ENCODE measurements at places on chromosomes 2 and 18.

DNA sequence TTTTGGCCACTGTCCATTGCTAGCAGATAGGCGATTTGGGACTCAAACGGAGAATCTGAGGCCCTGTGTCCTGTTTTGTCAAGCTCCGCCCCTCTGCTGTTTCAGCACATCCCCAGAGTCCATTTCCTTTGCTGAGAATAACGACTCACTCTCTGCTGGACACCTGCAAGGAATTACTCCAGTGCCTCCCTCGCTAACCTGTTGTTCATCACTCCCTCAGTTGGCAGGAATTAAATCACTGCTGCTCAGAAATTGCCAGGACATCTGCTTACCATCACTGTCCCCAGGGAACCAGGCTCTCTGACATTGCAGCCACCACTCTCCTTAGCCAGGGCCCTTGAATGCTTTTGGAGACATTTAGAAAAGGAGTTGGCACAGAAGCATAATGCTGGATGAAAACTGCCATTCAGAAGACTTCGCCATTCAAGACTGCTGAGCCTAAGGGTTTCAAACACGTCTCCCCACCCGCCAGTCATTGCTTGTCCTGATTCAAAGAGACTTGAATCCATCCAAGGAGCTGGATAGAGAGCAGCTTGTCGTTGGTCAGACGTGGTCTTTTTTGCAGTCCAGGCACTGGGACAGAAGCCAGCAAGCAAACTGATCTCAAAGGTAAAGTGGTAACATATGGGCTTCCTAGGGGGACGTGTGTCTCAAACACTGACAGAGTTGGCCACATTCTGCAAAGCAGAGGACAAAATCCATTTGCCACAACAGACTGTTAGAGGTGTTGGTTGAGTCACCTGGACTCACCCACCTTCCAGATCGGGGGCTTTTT, 155.3 kb downstream of the UXS1 start:
- no peak for DNase-seq

- DNase-seq: no peak
These were observed 259.6 kb upstream of the UBE2E3 start for GRCh38 chr2:180720829-180721228.

- DNase-seq: no peak
These were observed 66.7 kb upstream of the ZFP36L2 start for GRCh38 chr2:43292851-43293743.

DNA sequence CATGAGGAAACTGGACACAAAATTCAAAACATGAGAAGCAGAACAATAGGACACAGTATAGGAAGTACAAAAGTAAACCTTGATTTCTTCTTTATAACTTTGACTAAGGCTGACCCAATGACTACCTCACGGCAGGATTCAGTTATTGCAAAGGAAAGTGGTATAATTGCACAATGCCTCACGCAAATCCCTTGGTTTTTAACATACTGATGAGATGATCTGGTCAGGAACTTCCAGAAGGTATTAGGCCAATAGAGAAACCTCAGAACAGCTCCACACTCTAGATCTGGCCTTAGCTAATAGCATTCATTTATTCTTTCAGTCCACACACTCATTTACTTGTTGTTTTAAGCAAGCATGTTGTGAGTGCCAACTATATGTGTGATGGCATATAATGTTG, 1526.9 kb upstream of the ACVR2A start:
- no peak for DNase-seq

- DNase-seq: no peak
These were observed 248.7 kb upstream of the TNP1 start for GRCh38 chr2:217108575-217109027.

DNA sequence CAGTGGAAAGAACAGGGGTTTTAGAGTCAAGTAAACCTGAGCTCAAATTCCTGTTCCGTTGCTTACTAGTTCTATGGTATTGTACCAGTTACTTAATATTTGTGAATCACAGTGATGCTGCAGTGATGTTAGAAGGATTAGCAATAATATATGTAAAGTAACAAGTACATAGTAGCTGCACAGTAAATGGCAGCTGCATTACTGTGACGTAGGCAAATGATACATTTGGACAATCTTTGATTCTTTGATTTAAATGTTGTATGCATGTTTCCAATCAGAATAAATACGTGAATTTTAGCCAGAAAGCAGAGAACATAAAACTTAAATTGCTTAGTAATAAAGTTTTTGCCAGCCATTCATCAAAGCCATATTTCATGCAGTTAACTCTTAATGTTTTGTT, 243.0 kb downstream of the ERBB4 start:
- DNase-seq: no peak

DNA sequence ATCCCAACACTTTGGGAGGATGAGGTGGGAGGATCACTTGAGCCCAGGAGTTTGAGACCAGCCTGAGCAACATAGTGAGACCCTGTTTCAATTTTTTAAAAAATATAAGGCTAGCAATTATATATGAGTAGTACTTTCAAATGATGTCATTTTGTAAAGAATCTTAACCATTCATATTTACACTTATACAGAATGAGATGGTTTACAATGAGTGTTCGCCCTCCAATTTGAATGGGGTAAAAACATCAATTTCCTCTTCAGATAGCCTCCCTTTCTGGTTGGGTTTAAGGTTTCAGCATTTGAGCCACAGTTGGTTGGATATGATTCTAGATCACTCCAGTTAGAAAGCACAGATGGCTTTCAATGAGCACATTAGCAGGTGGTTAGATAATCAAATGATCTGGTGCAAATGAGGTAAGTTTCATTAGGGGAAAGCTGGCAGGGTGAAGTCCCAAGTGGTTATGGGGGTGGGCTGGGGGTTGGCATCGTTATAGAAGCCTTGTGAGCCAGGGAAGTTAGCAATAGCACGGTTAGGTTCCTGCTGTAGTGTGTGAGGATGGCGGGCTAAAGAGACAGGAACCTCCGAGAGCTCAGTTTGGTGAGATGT, 63.9 kb downstream of the TRPM8 start:
- no peak for DNase-seq

GRCh38 chr2:233743464-233744259, 14.8 kb downstream of the UGT1A3 start:
- no peak for DNase-seq

DNA sequence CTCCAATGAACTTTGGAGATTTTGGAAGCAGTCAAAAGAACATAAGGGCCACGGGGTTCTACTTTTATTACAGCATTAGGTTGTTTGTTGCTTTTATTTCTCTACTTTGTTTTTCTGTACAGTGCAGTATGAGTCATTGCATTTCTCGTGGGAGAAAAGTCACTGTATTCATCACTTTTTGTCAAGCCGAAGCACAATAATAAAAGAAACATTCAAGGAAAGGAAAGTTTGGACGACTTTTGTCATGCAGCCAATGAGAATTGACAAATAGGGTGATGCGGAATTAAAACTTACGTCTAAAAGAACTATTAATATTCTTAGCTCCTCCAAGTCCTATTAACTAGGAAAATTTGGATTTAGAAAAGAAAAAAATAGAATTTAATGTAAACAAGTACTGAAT, 209.9 kb downstream of the TMEM182 start:
- no peak for DNase-seq

GRCh38 chr18:9329471-9329870, 5.1 kb upstream of the TWSG1 start:
- no peak for DNase-seq

DNA sequence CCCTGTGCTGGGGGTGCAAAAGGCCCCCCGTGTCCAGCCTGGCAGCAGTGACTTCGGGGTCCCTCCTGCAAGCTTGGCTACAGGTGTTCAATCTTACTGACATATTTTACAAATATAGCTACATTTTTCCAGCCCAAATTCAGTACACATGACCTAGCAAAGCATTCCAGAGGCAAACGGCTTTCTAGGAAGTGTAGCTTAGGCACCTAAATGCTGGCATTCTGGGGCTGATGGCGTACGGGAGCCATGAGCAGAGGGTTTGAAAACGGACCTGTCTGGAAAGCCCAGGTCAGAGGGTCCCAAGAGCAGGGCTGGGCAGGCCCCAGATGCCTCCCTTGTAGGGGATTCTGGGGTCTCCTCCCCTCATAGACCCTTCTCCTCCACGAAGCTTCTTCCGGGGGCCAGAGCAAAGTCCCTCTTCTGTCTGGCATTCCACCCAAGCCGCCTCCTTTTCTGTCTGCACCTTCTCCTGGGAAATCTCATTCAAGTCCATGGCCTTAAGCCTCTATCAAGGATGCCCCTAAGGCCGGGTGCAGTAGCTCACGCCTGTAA, 63.3 kb upstream of the ASAP2 start:
- no peak for DNase-seq

DNA sequence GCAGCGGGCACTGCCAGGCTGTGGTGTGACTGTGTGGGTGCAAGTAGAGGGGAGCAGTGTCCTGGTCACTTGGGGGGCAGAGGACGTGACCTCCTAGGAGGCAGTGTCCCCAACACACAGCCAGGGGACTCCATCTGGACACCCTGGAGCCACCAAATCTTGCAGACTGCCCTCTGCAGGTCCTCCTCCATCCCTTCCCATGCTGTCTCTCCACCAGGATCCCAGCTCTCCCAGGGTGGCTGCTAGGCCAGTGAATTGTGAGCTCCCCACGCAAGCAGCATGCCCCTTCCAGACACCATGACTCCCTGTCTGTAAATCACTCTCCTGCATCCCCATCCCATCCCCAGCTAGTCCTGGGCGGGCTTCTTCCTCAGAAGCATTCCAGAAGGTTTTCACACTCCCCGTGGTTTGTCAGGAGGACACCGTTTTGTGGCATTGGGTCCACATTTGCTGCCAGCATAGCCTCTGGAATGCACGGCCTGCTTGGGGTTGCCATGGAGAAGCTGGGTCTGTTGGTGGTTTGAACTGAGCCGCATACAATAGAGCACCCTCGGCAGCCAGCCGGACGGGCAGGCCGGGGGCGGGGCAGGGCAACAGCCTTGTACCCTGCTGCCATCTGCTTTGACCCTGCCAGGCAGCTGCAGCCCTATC, 210.7 kb downstream of the KLHL29 start:
- DNase-seq: no peak

GRCh38 chr2:56263876-56264275, 80.1 kb downstream of the CCDC85A start:
- no peak for DNase-seq

- DNase-seq: no peak
These were observed 52.3 kb downstream of the KLF7 start for GRCh38 chr2:207113414-207113813.

- no peak for DNase-seq
These were observed 191.3 kb upstream of the KCNJ3 start for GRCh38 chr2:154507186-154507585.

DNA sequence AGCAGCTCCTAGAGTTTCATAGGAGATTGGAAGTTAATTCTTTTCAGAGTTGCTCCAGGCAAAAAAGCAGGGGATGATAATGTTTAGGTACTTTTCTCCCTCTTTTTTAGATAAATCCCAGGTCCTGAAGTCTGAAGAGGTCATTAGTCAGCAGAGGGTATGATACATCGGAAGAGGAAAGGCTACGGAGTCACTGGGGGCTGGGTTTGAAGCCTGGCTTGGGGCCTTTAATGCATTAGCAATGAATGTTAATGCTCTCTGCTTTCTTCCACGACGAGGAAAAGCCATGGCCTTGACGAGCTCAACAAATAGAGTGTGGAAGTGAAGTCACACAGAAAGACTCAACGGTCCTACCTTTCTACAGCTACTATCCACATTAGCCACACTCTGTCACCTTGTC, 235.1 kb downstream of the NCKAP5 start:
- no peak for DNase-seq

DNA sequence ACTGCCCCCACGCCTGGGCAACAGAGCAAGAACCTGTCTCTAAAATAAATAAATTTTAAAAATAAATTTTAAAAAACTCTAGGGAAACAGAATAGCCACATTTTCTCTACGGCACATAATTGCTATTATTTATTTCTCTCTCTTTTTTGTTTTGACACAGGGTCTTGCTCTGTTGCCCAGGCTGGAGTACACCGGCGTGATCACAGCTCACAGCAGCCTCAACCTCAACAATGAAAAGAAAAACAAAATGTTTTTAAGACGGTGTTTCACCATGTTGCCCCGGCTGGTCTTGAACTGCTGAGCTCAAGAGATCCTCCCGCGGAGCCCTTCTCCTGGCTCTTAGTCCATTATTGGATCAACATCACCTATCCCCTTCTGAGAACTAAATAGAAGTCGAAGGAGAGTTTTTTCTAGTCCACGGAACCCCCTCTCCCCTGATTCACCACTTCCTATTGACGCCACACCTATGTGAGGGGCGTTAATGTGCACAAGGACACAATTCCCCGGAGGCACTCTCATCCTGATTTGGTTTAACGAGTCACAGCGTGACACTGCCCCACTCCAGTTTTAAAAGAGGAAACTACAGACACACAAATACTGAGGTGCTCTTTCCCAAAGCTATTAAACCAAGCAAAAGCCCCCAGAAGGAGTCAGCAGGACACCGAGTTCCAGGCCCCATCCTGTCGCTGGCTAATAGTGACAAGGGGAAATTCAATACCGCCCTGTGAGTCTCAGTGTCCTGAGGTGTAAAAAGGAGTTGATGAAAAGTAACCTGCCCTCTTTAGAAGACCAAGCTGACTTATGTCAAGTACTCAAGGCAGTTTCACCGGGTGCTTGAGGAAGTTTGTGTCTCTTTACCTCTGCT, 1.1 kb downstream of the NPC1 start:
- DNase-seq: no peak

DNA sequence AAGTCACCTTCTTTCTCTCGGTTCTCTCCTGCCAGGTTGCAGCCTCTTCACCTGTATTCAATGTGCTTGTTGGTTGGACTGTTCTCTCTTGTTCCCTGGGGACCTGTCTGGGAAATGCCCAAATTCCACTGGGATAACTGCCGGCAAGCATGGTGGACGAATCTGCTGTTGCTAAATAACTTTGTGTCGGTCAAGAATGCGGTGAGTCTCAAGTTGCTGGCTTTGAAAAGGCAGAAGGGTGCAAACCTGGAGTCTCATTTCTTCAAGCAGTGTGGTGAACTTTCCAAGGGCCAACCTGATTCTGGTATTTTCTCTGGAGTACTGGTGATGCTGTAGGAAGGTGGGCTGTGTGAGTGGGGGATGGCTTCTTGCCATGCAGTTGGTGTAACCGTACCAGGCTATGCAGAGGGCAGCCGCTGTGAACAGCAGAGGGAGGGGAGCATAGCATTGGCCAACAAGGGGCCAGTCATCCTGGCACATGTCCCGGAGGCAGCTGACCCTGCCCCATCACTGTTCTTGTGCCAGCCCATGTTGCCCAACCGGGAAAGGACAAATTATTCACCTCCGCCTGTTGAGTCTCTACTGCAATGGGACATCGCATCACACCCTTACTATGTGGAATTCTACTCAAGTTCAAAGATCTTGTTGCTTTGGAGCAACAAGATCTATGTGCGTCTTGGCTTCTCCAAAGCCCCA, 88.1 kb upstream of the SEC11C start:
- no peak for DNase-seq

DNA sequence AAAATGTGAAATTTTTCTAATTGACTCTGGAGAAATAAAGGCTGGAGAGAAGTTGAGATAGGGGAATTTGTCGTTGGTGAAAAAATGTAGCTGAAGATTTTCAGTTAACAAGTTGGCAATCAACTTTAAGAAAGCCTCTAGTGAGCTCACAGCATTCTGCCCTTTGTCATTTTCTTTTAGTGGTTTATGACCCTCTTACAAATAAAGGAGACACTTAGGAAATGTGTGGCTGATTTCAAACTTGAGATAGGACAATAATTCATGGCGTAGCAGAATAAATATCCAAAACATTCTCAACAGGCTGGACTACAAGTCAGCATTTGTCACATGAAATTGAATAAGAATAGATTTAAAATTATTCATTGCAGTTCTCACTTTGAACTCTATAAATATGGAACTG, 412.5 kb upstream of the SPHKAP start:
- no peak for DNase-seq

Data from stimulated activated CD4-positive, alpha-beta T cell treated with anti-CD3 and anti-CD28 coated beads, TNF-alpha, amount 100 ng/mL, for 24 hours (primary cell).